WTC11 (cell line): ENCODE measurements at places on chromosomes 2 and 18. TPM values are rescaled to one million over a fixed set of nuclear protein-coding genes. Genes with fewer than 3 reads are reported as not detected.
A peak's percentile ranks its signal among the peaks of the same experiment; 100 is the strongest.

SERPINB11 gene
- not detected in 3 replicates for total RNA-seq

TRIM43 gene
- total RNA-seq, result 0.11 TPM in 1 of 3 replicates, not detected in the others

ACMSD gene
- total RNA-seq, result not detected in 3 replicates

KCNG2 gene
- 0.34 to 0.62 TPM (median 0.50 TPM) in 3 replicates for total RNA-seq

- no peaks in the 10 kb centered on the region for H3K36me3 ChIP-seq
- H3K27ac ChIP-seq, result no peak overlapping the region
- no peaks in the 10 kb centered on the region for H3K4me1 ChIP-seq
- peaks cover 3% of the 10 kb centered on the region; the same call in 1 of the 2 replicates for H3K27me3 ChIP-seq
Measured at GRCh38 chr2:60158262-60158661, 395.2 kb downstream of the BCL11A start.

SFTPB gene
- 7.6 to 10.7 TPM (median 9.0 TPM) in 3 replicates for total RNA-seq

- H3K27ac ChIP-seq, result peak overlapping the region; percentile 84
- DNase-seq, result no peak
- H3K4me3 ChIP-seq, result no peak overlapping the region
- H3K4me1 ChIP-seq, result peaks cover 62% of the 10 kb centered on the region
Measured at GRCh38 chr2:70710038-70710690, 57.8 kb downstream of the ADD2 start.

DNA sequence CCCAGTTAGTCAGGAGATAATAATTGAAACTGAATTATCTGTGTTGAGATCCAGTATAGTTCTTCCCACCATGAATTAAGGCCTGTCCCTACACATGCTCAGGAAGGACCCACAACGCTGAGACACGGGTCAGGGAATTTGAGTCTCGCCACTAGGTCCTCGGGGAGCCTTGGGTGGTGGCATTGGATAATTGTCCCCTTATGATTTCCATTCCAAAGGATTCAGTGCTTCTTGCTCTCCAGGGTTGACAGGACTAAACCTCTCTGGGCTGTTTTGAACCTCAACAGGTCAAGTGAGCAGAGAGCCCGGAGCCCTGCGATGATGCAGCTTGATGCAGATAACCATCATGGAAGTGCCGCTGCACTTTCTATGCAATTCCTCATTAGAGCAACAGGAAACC, 253.7 kb upstream of the PXDN start:
- H3K4me3 ChIP-seq, result no peak overlapping the region
- DNase-seq, result no peak
- peaks cover 23% of the 10 kb centered on the region for H3K4me1 ChIP-seq
- peaks cover 2% of the 10 kb centered on the region; the same call in 1 of the 2 replicates for H3K27me3 ChIP-seq

ZNF804A gene
- not detected in 3 replicates for total RNA-seq

TMEM169 gene
- total RNA-seq, result 1.8 to 3.5 TPM (median 3.3 TPM) in 3 replicates

- H3K4me1 ChIP-seq, result peaks cover 43% of the 10 kb centered on the region
- no peak for DNase-seq
- H3K4me3 ChIP-seq, result no peak overlapping the region
- H3K27me3 ChIP-seq, result 0 out of 2 replicates have a peak, but pooled peaks cover 2% of the 10 kb centered on the region
- no peak overlapping the region for H3K27ac ChIP-seq
Measured at GRCh38 chr2:113216321-113216720, 42.5 kb downstream of the PSD4 start.

DNA sequence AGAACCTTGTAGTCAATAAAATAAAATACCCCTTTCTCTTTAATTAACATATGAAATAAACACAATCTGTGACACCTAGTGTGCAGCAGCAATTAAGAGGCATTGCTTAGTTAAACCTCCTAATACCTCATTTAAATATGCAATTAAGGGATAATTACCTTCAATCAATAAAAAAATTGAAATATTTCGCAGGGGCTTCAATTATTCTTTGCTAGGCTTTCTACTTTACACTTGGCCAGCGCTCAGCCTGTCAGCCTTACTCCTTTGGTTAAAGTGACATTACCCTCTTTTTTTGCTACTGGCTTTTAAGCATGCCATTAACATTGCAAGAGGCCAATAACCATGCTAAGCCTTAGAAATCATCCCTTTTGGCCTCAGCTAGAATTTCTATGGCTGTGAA, 327.5 kb upstream of the ZNF521 start:
- no peaks in the 10 kb centered on the region for H3K36me3 ChIP-seq
- H3K27me3 ChIP-seq, result peaks cover 19% of the 10 kb centered on the region
- H3K4me3 ChIP-seq, result no peak overlapping the region

DNA sequence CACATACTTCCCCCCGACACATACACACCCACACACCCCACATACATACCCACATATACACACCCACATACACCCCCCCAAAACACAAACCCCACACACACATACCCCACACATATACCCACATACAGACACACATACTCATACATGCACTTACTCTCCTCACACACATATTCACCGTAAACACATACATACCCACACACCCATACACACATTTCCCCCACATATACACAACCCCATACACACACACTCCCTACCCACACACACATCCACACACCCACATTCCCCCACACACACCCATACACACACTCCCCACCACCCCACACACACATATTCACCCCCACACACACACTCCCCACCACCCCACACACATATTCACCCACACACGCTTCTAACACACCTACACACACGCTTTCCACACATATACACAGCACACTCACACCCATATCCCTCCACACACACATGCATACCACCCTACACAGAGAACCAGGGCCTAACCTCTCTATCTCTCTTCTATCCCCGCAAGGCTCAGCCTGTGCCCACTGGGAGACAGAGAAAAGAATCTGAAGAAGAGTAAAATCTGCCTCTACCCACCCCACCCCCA, 182.4 kb upstream of the ETAA1 start:
- H3K4me3 ChIP-seq, result no peak overlapping the region
- H3K27me3 ChIP-seq, result no peaks in the 10 kb centered on the region
- DNase-seq, result no peak
- no peak overlapping the region; the same call in 1 of the 2 replicates for H3K27ac ChIP-seq
- peaks cover 32% of the 10 kb centered on the region for H3K4me1 ChIP-seq

SDC1 gene
- total RNA-seq, result 47.3 to 52.6 TPM (median 52.6 TPM) in 3 replicates

ADRA2B gene
- total RNA-seq, result 4.7 to 6.3 TPM (median 5.8 TPM) in 3 replicates

DNAJC27 gene
- 3.8 to 5.4 TPM (median 5.0 TPM) in 3 replicates for total RNA-seq

DNA sequence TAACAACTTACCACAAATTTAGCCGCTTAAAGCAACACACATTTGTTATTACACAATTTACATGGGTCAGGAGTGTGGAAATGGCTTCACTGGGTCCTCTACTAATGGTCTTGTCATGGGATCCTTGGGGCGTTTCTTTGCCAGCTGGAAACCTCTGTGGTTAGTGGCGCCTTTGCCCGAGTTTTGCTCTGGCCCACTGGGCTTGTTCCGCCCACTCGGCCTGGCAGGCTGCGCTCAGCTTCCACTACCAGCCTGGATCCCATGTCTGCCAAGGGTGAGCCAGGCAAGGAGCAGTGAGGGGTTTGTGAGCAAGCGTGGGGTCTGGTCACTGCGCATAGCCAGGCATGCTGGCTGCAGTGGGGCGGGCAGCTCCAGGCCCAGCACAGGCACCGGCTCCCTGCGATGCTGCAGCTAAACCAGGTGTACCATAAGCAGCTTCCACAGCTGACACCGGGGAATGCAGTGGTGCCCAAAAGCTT, 16.2 kb upstream of the MBD2 start:
- peaks cover 16% of the 10 kb centered on the region for H3K4me1 ChIP-seq
- H3K27ac ChIP-seq, result no peak overlapping the region
- no peaks in the 10 kb centered on the region for H3K36me3 ChIP-seq
- no peak for DNase-seq
- no peaks in the 10 kb centered on the region for H3K27me3 ChIP-seq
- no peak overlapping the region for H3K4me3 ChIP-seq

- 0 out of 2 replicates have a peak, but pooled peaks cover 3% of the 10 kb centered on the region for H3K4me1 ChIP-seq
- no peaks in the 10 kb centered on the region; the same call in none of the 2 replicates for H3K27me3 ChIP-seq
- no peaks in the 10 kb centered on the region; the same call in 1 of the 2 replicates for H3K36me3 ChIP-seq
- DNase-seq, result no peak
- no peak overlapping the region for H3K27ac ChIP-seq
Measured at GRCh38 chr2:1546901-1547300, 133.6 kb downstream of the TPO start.

PIGN gene
- total RNA-seq, result 23.4 to 24.2 TPM (median 23.5 TPM) in 3 replicates

- H3K36me3 ChIP-seq, result no peaks in the 10 kb centered on the region
- peak; percentile 65 for DNase-seq
- no peaks in the 10 kb centered on the region for H3K27me3 ChIP-seq
- H3K27ac ChIP-seq, result peak overlapping the region; percentile 98
- H3K4me1 ChIP-seq, result peaks cover 73% of the 10 kb centered on the region
Measured at GRCh38 chr2:171139860-171140259, 20.8 kb downstream of the TLK1 start.

DNA sequence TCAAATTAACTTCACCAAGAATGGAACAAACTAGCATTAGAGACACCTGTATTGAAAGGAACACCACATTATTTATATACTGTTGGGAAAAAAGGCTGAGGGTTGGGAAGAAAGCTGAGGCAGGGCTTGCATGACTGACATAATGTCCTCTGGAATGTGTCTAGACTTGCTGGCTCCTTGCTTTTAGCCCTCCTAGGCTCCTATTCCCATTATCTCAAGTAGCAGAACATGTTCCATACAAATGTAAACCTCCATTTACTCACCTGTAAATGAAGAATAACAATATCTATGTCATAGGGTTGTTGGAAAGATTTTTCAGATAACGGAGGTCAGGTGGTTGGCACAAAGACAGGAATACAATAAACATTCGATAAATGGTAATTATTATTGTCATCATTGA, 976 bp upstream of the ACADL start:
- H3K27me3 ChIP-seq, result peaks cover 50% of the 10 kb centered on the region
- H3K4me1 ChIP-seq, result peaks cover 23% of the 10 kb centered on the region
- no peak overlapping the region for H3K27ac ChIP-seq
- H3K4me3 ChIP-seq, result peak overlapping the region; percentile 78
- no peaks in the 10 kb centered on the region for H3K36me3 ChIP-seq

DNA sequence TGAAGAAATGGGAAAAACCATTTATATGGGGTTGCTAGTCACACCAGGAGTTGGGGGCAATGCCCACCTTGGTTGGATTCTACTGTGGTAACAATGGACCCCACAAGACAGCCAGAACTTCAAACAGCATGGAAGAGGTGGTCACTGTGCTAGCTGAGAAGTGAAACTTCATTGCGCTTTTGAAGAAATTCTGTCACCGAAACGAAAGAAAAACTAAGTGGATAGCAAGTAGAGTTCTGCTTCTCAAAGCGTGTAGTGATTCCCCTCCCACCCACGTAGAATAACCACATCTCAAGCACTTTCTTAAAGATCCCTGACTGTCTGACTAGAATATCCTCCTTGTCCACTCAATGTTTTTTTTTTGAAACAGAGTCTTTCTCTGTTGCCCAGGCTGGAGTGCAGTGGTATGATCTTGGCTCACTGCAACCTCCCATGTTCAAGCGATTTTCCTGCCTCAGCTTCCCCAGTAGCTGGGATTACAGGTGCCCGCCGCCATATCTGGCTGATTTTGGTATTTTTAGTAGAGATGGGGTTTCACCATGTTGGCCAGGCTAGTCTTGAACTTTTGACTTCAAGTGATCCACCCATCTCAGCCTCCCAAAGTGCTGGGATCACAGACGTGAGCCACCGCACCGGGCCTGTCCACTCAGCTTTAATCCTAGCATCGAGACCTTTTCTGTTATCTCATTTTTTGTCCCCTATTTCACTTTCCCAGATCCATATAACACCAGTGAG, 30.1 kb upstream of the CCL20 start:
- no peaks in the 10 kb centered on the region for H3K36me3 ChIP-seq
- H3K4me1 ChIP-seq, result no peaks in the 10 kb centered on the region
- H3K27ac ChIP-seq, result no peak overlapping the region
- no peak for DNase-seq
- H3K27me3 ChIP-seq, result no peaks in the 10 kb centered on the region

GRCh38 chr2:115807276-115807675, 1364.8 kb downstream of the DPP10 start:
- DNase-seq, result no peak
- no peak overlapping the region for H3K27ac ChIP-seq
- no peaks in the 10 kb centered on the region for H3K4me1 ChIP-seq
- no peaks in the 10 kb centered on the region for H3K27me3 ChIP-seq

DNA sequence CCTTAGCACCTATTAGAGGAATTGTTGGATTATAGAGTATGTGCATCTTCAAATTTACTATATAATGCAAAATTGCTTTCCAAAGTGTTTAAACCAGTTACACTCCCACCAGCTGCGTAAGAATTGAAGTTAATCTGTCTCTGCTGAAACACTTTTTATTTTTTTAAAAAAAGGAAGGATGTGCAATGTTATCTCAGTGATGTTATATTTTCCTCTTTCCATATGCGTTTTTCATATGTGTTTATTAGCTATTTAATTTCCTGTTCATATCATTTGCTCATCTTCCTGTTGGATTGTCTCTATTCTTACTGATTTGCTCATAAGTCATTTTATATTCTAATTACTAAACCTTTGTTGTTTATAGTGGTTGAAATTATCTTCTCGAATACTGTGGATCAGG, 63.2 kb upstream of the RFX8 start:
- no peaks in the 10 kb centered on the region for H3K36me3 ChIP-seq
- H3K27me3 ChIP-seq, result no peaks in the 10 kb centered on the region
- H3K4me3 ChIP-seq, result no peak overlapping the region
- peaks cover 18% of the 10 kb centered on the region for H3K4me1 ChIP-seq

DNA sequence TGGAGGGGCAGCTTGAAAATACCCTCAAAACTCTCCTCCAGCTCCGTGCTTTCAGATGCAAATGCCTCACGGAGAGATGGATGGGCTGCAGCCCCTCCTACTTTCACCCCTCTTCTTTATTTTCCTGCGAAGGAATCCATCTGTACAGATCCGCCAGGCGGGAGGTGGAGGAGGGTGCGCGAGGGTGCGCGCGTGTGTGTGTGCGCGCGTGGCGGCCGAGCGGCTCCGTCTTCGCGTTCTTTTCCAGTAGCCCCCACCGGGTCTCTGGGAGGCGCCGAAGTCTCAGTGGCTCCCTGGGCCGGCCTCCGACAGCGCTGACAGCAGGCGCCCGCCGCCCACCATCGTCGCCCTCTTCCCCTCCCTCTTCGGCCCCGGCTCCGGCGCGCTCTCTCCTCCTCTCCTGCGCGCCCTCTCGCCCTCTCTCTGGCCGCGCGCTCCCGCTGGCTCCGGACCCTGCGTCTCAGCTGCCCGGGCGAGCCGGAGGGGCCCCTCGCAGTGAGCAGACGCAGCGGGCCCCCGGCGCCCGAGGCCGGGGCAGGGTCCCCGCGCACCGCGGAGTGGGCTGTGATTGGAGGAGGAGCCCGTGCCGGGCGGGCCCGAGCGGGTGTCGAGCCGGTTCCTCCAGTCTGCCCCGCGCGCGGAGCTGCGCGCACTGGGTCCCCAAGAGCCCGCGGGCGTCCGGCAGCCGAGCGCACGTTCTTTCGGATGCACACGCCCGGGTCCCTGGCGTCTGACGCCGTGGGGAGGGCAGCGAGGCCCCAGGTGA, at the start of gene CDH7:
TSS of gene CDH7 (plus strand) at position 624 of the 766 bp plus-strand sequence. CDS start 11,831 bp downstream, outside the sequence.
- peak within 1 kb of the TSS; percentile 86 for H3K4me3 ChIP-seq
- H3K36me3 ChIP-seq, result no peaks in the 10 kb centered on the region
- H3K27ac ChIP-seq, result no peak within 1 kb of the TSS
- H3K4me1 ChIP-seq, result peaks cover 31% of the 10 kb centered on the region
- peak; percentile 41 for DNase-seq

GRCh38 chr2:54628418-54628817, 95.0 kb upstream of the EML6 start:
- peaks cover 91% of the 10 kb centered on the region for H3K36me3 ChIP-seq
- H3K27ac ChIP-seq, result no peak overlapping the region; the same call in 1 of the 2 replicates
- no peaks in the 10 kb centered on the region for H3K27me3 ChIP-seq
- H3K4me1 ChIP-seq, result no peaks in the 10 kb centered on the region
- no peak for DNase-seq
- no peak overlapping the region for H3K4me3 ChIP-seq
